Umbilical cord (tissue), 2 donors: ENCODE measurements at places on chromosomes 2 and 18. TPM values are rescaled to one million over a fixed set of nuclear protein-coding genes. Genes with fewer than 3 reads are reported as not detected.

- DNase-seq = no peak
These were observed 5.9 kb downstream of the KIDINS220 start for GRCh38 chr2:8831516-8831915.

GRCh38 chr18:26017929-26018328 lies 72.5 kb downstream of the SS18 start:
- peak; percentile 21 for DNase-seq

STPG4 gene
- total RNA-seq = 8.4 TPM

DNA sequence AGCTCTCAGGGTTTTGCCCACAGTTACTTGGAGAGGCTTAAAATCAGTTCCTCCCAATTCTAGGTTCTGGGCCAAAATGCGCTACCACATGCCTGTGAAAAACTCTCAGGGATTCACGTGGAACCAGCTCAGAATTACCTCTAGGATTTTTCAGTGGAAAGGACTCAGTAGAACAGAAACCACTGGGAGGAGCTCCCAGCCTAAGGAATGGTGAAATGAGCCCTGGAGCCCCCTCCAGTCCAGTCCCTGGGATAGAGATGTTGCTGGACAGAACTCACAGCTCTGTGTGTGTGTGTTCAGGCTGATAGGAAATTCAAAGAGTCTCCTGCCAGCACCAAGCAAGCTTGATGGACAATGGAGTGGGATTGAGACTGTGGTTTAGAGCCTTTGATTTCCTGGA lies 21.1 kb upstream of the SLC9A4 start:
- no peak for DNase-seq

GRCh38 chr18:24198461-24198860 lies 59.6 kb downstream of the CABYR start:
- DNase-seq = no peak

- DNase-seq = peak; percentile 12
These were observed 387.3 kb downstream of the CLIP4 start for GRCh38 chr2:29502460-29502911.

DNA sequence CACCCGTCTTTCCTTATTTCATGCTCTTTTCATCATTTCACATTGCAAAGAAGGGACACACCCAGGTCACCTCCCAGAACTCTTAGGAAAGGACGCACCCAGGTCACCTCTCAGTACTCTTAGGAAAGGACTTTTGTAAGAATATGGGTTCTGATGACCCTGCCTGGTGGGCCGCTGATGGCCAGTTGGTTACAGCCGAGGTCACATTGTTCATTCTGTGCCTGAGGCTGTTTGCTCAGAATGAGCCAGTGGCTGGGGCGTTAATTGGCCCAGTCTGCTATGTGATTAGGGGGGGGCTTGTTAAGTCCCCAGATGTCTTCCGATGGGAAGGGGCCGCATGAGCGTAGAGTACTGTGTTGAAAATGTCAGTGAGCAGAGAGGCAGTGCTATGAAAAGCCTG lies 9.4 kb downstream of the MLPH start:
- no peak for DNase-seq

- DNase-seq = peak; percentile 77
These were observed 5.4 kb upstream of the IGFBP5 start for GRCh38 chr2:216700781-216701180.

MROH2A gene
- total RNA-seq = not detected

SLC40A1 gene
- 133 TPM for total RNA-seq

DNA sequence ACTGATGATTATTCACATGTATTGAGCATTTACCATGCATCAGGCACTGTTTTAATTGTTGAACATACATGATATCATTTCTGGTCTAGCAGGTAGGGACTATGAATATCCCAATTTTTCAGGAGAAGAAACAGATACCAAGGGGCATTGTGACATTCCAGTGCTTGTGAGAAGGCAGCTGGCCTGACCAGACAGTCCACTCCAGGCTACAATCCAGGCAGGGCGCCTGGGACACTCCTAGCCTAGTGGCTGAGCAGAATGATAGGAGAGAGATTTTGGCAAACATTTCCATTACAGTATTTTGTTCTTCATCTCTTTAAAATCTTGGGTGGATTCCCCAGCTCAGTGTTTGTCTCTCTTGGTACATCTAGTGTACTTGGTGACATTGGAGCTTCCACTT lies 24.9 kb downstream of the ZNF892 start:
- DNase-seq = no peak

SKOR2 gene
- total RNA-seq = 0.48 TPM

NEU2 gene
- total RNA-seq = not detected

DNA sequence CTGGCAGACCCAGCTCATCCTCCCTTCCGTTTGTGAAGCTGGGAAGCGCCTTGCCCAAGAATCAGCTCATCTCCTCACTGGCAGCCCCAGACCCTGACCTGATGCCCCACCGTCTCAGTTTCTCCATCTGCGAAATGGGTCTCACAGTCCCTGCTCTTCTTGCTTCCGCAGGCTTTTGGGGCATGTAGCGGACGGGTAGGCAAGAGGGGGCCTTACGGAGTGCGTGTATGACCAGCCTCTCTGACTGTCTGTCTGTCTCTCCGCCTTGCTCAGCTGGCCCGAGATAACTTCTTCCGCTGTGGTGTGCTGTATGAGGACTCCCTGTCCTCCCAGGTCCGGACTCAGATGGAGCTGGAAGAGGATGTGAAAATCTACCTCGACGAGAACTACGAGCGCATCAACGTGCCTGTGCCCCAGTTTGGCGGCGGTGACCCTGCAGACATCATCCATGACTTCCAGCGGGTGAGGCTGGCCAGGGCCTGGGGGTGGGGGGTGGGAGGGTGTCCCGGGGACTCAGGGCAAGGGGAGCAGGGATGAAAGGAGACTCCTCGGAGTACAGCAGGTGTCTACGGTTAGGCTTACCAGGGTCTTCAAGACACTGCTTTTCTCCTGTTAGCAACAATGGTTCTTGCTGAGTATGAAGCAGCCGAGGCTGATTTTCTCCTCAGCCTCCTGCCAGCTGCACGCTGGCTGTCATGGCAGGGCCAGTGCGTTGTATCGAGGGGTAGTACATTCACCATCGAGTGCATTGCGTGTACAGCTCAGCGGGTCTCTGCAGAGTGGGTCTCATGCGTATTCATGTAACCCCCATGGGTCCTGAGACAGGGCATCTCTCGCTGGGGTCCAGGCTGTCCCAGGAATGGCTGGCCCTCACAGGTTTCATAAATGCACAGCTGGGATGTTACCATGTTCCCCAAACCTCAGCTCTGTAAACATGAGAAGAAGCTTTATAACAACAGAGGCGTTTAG lies 10.9 kb downstream of the ITM2C start:
- DNase-seq = no peak

- DNase-seq = no peak
These were observed 51.7 kb upstream of the KLF7 start for GRCh38 chr2:207217442-207217841.

UBR3 gene
- total RNA-seq = 124 TPM

IL37 gene
- not detected for total RNA-seq

- DNase-seq = no peak
These were observed 14.6 kb upstream of the CSRNP3 start for GRCh38 chr2:165454905-165455304.

- DNase-seq = no peak
These were observed 860.9 kb upstream of the CNTNAP5 start for GRCh38 chr2:123164216-123164615.

MC5R gene
- total RNA-seq = 1.7 TPM

DNA sequence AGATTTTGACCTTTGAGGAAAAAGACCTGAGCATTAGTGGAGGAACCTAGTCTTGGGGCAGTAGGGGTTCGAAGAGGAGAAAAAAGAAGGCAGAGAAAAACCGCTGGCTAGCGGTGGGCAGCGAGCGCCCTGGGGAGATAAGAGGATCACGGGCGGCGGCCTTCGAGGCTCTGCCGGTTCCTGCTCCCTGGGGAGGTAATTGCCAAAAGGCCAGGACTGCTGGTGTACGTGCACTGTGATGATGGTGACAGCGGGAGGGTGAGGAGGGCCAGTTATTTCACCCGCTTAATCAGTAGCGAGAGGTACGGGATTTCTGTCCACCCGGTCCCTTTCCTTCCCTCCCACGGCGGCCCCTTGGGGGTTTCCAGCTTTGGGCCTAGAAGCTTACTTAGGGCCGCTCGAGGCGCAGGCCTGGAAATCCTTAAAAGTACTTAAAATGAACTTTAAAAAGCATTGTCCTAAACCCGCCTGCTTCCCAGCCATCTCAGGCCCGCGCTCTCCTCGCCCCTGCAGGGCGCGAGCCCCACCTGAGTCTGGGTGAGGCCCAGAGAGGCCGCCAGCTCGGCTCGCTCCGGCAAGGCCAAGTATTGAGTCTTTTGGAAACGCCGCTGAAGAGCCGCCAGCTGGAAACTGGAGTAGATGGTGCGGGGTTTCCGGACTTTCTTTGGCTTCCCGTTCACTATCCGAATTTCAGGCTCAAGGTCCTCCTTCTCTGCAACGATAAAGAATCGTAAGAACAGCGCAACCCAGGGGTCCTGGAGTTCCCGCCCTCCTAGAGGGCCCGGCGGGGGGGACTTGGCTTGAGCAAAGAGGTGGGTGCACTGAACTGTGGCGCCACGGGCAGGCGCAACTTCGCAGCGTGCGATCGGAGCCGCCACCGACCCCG lies 1.5 kb downstream of the DLX2 start:
- peak; percentile 20 for DNase-seq

DUSP19 gene
- total RNA-seq = 16.4 TPM

- DNase-seq = peak; percentile 71
These were observed 300.9 kb downstream of the PHLPP1 start for GRCh38 chr18:63016270-63016669.

CCDC150 gene
- total RNA-seq = 30.8 TPM

DNA sequence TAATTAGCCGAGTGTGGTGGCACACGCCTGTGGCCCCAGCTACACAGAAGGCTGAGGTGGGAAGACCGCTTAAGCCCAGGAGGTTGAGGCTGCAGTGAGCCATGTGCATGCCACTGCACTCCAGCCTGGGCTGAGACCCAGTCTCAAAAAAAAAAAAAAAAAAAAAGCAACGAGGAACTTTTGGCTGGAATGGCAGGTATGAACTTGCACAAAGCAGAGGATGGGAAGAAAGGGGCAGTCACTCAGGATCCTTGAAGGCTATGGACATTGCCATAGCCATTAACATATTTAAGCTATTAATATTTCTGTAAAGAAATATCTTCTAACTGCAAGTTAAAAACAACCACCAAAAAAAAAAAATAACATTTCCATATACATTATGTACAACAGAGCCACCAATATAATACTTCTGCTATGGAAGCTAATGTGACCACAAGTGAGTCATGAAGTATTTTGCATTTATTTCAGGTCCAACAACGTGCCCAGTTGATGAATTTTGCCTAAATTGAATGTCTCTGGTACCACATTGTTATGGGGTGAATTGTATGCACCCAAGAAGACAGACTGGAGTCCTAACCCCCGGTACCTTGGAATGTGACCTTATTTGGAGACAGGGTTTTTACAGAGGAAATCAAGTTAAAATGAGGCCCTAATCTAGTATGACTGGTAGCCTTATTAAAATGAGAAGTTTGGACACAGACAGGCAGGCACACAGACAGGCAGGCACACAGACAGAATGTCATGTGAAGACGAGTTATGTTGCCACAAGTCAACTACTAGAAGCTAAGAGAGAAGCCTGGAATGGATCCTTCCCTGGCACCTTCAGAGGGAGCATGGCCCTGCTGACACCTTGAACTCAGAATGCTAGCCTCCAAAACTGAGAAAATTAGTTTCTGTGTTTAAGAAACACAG lies 102.8 kb downstream of the RBMS1 start:
- DNase-seq = no peak

DNA sequence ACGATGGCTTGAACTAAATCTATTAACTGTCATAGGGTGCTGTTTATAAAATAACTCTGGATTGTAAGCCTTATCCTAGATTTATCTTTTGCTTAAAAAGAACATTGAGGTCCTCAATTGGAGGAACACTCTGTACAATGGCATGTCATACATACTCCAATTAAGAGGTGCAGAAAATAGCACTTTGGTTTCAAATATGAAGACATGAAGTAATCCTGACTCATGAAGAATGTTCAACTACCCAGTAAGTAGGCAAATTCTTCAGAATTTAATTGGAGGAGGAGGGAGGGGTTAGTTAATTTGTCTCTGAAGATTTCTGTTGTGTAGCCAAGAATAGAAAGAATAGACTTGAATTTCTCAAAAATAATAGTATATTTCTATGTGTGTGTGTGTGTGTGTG lies 36.1 kb downstream of the DCC start:
- DNase-seq = no peak
